ENCODE measurements at places on chromosomes 2 and 18. TPM values are rescaled to one million over a fixed set of nuclear protein-coding genes. Genes with fewer than 3 reads are reported as not detected.

The STK39 gene
- 6.7 TPM for total RNA-seq

The SLC16A14 gene
- 0.46 TPM for total RNA-seq

The DSC2 gene
- under 0.01 TPM for total RNA-seq

The RNU2-63P gene
- 88.5 TPM for total RNA-seq

The VIL1 gene
- total RNA-seq, result not detected

All from epithelial cell of umbilical artery (primary cell).